ENCODE measurements at places on chromosomes 6 and 20.

- DNase-seq, result no peak
Observed at GRCh38 chr6:7155871-7156579, 48.3 kb downstream of the RREB1 start.

DNA sequence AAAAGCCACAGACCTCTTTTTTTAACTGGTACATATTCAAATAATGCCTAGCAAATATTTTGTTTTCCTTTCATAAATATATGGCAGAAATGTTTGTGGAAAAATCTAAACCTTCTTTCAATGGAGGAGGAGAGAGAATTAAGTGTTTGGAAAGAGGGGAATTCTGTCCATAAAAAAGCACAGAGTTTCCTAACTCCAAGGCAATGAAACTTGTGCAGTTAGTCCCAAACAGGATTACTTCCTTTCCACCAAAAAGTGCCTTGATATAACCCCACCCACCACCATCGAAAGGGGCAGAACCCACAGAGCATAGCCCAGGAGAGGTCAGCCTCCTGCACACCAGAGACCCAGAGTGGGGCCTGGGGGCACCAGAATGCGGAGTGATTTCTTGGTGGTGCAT is 106.3 kb downstream of the OGFRL1 start:
- no peak for DNase-seq

DNA sequence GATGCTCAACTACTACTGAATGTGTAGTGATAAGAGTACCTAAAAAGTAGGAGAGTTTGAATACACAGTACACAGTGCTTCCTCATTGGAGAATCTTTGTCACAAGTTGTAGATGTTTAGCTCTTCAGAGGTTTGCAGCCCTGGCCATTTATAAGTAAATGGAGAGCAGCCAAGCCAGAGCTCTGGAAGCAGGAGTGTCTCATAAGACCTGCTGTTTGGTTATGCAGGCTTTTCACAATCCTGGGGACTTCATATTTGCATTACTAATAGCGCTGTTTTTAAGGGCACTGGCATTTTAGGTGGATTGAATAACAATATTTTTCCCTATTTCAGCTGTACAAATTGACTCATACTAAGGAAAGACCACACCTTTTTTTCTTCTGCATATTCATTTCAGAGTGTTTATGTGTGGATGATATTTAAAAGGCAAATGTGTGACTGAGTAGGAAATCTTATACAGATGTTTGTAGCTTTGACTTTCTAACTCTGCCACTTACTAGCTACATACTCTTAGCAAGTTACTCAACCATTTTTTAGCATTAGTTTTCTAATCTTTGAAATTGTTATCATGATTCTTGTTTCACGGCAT is 730.5 kb upstream of the MAP3K7 start:
- DNase-seq, result no peak

DNA sequence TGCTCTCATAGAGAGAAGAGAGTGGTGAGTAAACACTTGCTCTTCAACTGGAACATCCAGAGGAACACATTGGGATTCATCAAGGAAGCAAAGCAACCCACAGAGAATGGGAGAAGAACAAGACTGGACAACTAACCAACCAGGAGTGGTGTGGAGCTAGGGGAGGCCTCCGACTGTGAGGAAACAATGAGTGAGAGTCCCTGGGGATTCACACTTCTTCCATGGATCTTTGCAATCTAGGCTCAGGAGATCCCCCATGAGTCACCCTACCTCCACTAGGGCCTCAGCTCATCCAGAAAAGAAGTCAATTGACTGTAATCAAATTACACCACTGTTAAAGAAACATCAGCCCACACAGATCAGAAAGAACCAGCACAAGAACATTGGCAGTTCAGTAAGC is 42.3 kb upstream of the CLVS2 start:
- no peak for DNase-seq

- DNase-seq, result no peak
Observed at GRCh38 chr6:145498425-145498824, 236.9 kb downstream of the EPM2A start.

DNA sequence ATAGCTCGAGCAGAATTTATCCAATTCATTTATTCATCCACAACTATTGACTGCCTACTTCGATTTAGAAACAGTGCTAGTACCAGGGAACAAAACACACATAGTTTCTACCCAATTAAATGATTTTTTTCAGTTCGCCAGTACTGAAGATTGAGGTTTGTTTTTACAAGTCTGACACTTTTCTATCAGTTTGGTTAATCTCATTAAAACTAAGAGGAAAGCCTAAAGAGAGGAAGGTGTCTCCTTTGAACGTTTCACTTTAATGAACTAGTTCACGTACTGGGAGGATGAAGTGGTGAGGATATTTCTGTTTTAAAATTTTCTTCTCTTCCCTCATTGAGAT is 570 bp upstream of the ANKS1A start:
- no peak for DNase-seq

GRCh38 chr20:24769878-24770627 is 179.0 kb upstream of the CST7 start:
- DNase-seq, result no peak

- no peak for DNase-seq
Observed at GRCh38 chr6:134740027-134740373, 209.9 kb downstream of the ALDH8A1 start.

GRCh38 chr6:5083813-5084359 is 1.3 kb upstream of the PPP1R3G start:
- no peak for DNase-seq

- no peak for DNase-seq
Observed at GRCh38 chr6:81633391-81633790, 119.1 kb downstream of the TENT5A start.

DNA sequence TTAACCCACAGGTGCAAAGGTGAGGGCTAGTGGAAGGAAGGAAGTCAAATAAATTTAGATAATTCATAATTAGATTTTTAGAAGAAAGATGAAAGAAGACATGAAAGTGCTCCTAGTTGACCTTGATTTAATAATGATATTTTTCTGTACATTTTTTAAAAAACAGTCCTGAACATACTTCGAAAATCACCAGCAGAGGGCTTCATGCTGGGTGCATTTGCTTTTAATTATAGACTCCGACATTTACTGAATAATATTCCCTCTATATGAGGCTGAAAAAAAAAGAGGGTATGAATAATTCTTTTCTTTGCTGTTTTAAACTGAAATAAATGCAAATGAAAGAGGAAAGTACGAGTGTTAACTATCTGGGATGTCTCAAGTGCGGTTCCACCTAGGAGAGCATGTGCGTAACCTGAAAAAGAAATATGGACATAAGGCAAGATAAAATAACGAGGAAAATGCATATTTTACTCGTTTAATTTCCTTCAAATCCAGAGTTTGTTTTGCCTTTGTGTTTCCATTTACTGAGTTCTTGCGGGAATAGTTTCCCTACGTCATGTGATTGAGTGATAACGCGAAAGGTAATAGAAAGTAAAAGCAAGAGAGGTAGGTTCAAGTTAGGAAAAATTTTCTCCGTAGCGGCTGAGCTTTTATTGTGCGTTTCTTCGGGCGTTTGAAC is 3.1 kb upstream of the TFAP2B start:
- DNase-seq, result no peak

DNA sequence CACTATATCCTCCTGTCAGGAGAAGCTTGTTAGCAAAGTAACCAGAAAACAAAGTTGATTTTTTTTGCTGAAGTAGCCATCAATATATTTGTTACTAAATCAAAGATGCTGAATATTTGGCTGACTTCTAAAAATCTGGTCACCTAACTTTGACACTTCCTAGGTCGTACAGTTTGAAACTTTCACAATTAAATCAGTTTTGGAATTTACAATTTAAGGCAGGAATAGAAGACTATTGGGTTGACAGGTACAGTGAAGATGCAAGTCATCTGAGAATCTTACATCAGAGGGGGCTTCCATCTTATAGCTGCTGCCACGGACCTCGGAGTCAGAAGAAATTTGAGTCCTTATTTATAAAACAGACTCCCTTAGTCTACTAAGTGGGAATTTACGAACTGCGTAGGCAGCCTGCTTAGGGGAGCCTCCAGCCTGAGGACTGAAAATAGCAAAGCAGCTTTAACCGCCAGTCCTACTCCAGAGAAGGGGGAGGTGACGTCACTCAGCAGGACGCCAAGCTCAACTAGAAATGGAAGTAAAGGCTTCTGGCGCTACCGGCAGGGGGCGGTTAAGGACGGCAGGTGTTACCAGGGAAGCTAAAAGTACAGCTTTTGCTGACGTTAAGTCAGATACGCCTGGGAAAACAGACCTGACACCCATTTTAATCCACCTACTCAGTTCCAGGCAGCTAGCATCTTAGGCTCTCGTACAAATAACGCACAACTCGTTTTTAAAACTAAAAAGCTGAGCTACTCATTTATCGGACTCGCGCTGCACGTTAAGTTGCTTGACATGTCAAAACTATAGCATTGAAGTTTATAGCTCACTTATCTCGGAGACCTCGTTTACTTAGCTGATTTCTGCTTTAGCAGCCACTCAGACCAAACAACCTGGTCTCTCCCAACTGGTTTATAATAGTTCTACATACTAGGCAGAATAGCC is 61.1 kb upstream of the HFE start:
- peak; percentile 79 for DNase-seq

- no peak for DNase-seq
Observed at GRCh38 chr20:62575976-62576722, 66.2 kb upstream of the SLCO4A1 start.

GRCh38 chr6:35718911-35719381 is 17.9 kb upstream of the ARMC12 start:
- peak; percentile 50 for DNase-seq

DNA sequence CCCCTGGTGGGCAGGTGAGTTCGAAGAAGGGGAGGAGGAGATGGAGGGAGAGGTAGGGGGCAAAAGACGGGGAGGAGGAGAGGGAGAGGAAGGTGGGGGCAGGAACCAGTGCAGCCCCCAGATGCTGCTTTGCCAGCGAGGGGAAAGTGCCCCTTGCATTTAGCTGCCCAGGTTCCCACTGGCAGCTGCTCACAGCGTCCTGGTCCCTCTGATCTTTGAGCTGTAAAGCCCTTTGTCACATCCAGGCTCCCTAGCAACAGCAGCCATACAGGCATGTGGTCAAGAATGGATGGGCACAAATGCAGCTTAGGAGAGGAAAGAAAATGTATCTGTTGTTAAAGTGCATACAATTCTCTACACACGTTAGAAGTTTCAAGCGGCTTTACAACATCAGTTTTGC is 160.9 kb downstream of the CD83 start:
- no peak for DNase-seq

GRCh38 chr20:19872001-19872400 is 113.9 kb downstream of the RIN2 start:
- DNase-seq, result no peak

DNA sequence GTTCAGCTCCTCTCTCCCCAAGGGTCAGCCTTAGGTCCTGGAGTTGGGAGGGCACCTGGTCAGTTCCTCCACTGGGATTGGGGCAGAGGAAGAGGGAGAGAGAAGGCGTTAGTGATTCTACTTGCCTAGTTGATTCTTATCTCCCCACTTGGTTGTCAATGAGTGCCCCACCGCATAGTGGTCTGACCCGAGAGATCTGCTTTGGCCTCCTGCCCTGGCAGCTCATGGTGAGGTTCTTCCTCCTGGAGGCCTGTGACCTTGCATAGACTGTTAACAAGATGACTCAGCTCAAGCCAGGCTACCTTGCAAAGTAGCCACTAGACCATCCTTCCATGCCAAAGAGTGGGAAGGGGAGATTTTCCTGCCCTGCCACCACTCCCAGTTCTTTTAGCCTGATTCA is 160.6 kb downstream of the TMEM200A start:
- no peak for DNase-seq

GRCh38 chr20:25486377-25486776 is 78.9 kb downstream of the GINS1 start:
- DNase-seq, result no peak

DNA sequence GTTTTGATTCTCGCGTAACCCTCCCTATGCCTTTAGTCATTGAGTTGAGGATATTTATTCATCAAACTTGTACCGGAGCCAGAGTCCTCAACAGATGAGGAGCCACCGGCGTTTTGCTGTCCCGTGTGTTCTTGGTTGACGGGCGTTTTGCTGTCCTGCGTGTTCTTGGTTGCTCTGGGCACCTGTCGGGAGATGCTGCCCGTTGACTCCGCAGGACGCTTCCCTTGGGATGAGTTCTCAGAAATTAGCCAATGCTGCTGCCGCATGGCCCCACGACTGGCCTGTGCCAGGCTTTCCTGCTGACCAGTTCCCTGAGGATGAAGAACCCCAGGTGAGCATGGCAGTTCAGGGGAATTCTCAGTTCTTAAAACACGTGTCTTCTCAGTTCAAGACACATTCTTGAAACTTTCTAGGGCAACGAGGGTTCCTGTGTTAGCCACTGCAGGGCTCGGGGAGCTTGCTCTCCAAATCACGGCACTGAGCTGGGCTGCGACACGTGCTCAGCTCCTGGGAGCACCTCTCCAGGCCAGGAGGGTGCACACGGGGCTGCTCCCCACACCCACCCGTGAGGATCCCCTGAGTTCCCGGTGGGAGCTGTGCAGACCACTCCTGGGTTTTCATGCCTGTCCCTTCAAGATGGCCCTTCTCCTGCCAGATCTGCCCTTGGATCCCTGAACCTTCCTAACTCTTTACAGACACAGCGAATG is 265.6 kb downstream of the SMOC2 start:
- DNase-seq, result no peak

- peak; percentile 6 for DNase-seq
Observed at GRCh38 chr6:112649853-112650252, 302.7 kb downstream of the RFPL4B start.

DNA sequence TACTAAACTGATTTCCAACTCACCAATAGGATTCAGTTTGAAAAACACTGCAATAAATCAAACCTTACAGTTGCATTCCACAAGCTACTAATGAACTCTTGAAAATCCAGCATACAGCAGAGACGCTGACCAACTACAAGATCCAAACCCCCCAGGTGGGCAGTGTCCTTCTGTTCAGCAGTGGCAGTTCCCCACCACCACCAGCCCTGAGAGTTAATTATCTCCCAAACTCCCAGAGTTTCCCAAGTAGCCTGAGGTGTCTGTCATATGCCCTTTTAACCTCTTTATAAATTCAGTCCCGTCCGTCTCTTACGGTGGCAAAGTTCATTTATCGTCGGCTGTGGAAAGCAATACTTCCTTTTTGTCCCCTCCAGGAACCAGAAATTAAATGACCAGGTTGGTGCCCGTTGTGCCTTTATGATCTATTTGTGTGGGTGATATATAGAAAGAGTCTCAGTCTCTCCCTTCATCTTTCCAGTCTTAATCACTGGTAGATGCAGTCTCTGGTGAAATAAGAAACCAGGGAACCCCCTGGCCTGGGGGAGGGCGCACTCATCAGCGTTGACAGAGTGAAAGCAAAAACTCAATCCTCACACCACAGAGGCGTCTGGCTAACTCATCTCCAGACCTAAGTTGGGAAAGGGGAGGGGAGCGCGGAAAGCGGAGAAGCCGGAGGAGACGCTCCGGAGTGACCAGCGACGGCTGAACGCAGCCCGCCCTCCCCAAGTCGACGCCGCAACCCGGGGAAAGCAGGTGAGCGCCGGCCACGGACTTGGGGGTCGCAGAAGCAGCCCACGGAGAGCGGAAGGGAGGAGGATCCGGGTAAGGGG is 717 bp downstream of the MRPL14 start:
- peak; percentile 53 for DNase-seq

All from hematopoietic multipotent progenitor cell (in vitro differentiated cells).